ENCODE measurements at places on chromosomes 16 and 17.

DNA sequence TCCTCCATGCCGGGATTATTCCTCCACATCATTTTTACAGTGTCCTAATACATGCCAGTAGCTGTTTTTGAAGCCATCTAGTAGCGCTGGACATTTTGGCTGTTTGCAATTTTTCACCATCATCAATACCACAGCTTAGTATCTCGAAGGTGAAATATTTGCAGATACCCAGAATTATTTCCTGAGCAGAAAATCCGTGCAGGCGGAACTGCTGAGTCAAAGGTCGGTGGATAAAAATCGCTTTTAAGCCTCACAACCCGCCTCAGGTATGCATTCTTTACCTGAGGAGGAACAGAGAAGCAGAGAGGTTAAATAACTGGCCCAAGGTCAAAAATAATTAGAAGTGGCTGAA lies 584 bp upstream of the TNRC6A start:
- peak; percentile 17 for DNase-seq

GRCh38 chr16:86067936-86068335 lies 169.0 kb downstream of the IRF8 start:
- DNase-seq = no peak

DNA sequence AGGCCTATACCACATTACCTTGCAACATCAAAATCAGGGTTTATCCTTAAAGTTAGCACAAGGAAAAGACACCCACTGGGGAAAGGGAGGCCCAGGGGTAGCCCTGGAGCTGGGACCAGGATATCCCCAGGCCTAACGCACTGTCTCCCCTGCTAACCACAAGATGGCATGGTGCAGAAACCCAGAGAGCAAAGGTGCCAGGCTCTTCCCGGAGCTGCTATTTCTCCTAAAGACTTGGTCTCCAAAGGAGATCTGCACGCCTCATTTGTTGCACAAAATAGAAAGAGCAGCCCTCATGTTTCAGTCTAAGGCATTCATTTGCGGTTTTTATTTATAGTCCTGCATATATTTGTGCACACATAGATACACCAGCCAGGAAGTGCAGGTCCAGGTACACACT lies 408.6 kb downstream of the SOX9 start:
- DNase-seq = no peak

DNA sequence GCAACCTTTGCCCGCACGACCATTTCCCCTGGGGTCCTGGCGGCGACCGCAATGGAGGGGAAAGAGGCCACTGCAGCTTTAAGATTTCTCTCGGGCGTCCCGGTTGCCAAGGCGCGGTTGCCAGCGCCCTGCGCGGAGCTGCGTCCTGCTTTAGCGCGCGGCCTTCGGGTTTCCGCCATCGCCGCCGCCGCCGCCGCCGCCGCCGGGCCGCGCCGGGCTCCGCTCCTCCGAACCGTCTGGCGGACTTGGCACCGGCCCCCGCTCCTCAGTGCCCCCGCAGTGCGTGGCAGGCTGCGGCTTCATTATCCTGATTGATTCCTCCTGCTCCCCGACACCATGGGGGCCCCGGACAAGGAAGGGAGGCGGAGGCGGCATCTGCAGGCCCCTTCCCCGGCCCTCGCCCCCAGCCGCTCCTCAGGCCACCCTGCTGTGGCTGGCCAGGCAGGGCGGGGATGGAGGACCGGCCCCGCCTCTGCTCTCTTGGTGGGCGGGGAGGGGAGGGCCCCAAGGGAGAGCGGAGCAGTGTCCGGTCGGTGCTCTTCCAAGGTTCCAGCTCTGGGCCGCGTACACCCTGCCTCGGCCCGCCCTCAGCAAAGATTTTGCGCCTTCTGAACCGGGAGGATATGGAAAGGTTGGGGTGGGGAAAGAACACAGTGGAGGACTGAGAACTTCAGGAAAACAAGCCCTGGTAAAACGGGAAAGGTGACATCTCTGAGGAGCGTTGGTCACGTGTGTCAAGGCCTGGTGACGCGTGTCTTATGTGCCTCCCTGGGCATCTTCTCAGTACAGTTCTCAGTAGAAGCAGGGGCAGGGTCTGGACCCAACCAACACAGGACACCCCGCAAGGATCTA lies 34.0 kb downstream of the NEUROD2 start:
- peak; percentile 64 for DNase-seq

DNA sequence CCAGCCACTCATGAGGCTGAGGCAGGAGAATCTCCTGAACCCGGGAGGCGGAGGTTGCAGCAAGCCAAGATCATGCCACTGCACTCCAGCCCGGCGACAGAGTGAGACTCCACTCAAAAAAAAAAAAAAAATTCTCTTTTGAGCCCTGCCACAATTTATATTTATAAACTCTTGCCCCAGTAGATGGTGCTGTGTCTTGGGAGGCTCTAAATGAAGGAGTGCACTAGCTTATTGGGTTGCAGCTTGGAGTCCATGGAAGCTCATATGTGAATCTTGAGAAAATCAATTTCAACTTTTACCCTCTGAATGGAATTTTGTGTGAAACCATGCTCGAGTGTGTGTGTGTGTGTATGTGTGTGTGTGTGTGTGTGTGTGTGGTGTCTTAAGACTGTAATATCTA lies 420.1 kb downstream of the HS3ST4 start:
- DNase-seq = no peak

DNA sequence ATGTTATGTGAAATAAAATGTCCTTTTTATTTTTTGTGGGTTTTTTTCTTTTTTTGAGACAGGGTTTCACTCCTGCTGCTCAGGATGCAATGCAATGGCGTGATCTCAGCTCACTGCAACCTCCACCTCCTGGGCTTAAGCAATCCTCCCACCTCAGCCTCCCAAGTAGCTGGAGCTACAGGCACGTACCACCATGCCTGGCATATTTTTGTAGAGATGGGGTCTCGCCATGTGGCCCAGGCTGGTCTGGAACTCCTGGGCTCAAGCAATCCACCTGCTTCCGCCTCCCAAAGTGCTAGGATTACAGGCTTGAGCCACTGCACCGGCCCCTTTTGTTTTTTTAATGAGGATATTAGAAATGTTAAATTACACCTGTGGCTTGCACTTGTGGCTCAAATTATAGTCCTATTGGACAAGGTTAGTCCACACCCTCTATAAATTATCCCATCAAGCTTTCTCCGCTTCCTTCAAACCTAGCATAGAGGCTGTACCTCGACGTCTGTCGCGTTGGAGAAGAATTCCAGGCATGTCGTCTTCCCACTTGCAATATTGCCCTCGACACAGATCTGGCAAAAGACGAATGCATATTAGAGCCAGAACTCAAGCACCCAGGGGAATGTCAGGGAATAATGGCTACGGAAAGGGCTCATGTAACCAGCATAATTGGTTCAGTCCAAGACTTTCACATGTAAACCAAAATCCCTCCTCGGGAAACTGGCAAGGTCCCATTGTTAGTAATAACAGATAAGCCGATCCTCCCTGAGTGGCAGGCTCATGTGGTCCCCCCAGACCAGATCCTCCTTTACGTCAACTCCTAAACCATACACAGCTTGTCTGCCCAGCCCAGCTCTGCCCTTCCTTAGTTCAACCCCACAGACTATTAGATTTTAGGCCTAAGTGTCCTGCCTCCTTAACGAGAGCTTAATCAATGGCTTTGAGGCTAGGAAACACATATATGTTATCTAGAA lies 8.2 kb downstream of the TK2 start:
- DNase-seq = no peak

- DNase-seq = no peak
Observed at GRCh38 chr17:18262111-18262510, 1.6 kb downstream of the MIEF2 start.

- DNase-seq = no peak
Observed at GRCh38 chr17:17763734-17764133, 73.1 kb downstream of the SREBF1 start.

DNA sequence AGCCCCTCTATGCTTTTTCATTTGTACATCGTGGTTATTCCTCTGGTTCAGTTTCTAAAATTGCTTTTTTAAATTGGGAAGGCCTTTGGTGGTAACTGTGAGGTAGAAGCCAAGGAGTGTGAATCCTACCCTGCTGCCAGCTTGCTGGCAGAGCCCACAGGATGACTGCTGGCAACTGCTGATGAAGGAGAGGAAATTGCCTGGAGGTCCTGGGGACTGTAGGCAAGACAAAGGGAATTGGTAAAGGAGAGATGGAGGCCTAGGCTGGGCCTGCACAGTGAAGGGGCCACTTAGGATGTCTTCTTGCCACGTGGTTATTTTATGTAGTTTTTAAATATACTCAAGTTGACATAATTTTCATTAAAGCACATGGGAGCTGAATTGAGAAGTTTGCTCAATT lies 15.8 kb downstream of the C17orf58 start:
- no peak for DNase-seq

- no peak for DNase-seq
Observed at GRCh38 chr17:56148333-56148732, 4.9 kb upstream of the ANKFN1 start.
